ENCODE measurements at places on chromosomes 3 and 15. TPM values are rescaled to one million over a fixed set of nuclear protein-coding genes. Genes with fewer than 3 reads are reported as not detected.

THBS1 gene
- 2,745 TPM for total RNA-seq

CHRNA5 gene
- 0.78 TPM for total RNA-seq

SLC22A14 gene
- 0.66 TPM for total RNA-seq

TIMP4 gene
- total RNA-seq: 3.2 TPM

CSPG5 gene
- total RNA-seq: 0.26 TPM

THRB gene
- total RNA-seq: 0.83 TPM

RTP3 gene
- total RNA-seq: not detected

RARB gene
- total RNA-seq: 10.2 TPM

CCDC54 gene
- not detected for total RNA-seq

BBX gene
- total RNA-seq: 83.9 TPM

CHL1 gene
- total RNA-seq: 0.07 TPM

SIDT1 gene
- 0.20 TPM for total RNA-seq

CLDN18 gene
- total RNA-seq: not detected

ELL3 gene
- 3.1 TPM for total RNA-seq

EPHA6 gene
- total RNA-seq: not detected

PIK3CA gene
- 28.5 TPM for total RNA-seq

RAB5A gene
- total RNA-seq: 53.1 TPM

MFN1 gene
- 55.5 TPM for total RNA-seq

PAK6 gene
- 0.13 TPM for total RNA-seq

IL17RB gene
- total RNA-seq: under 0.01 TPM

HACD3 gene
- total RNA-seq: 94.8 TPM

HGD gene
- total RNA-seq: 1.3 TPM

ERICH6 gene
- total RNA-seq: 0.03 TPM

NR2E3 gene
- 0.20 TPM for total RNA-seq

KLF15 gene
- 1.1 TPM for total RNA-seq

HCN4 gene
- not detected for total RNA-seq

DHFR2 gene
- total RNA-seq: 4.4 TPM

SLC28A1 gene
- total RNA-seq: not detected

All from smooth muscle cell of the pulmonary artery (primary cell).